ENCODE measurements at places on chromosomes 3 and 15.
A peak's percentile ranks its signal among the peaks of the same experiment; 100 is the strongest.

DNA sequence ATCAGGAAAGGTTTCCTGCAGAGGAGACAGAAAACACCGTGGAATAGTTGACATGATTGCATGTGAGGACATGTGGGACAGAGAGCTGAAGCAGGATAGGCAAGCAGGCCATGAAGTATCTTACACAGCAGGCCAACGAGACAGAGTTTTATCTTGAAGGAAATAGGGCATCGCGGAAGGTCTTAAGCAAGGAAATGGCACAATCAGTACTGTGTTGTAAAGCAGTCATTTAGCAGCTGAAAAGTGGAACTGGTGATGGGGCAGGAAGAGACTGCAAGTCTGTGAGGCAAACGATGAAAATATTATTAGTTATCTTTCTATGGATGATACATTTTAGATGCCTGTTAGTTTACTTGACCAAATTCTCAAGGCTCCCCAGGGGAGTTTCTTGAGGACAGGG is 535.1 kb downstream of the SOX2 start:
- DNase-seq: no peak

- DNase-seq: no peak
These were observed 56.5 kb downstream of the NEK11 start for GRCh38 chr3:131082871-131083863.

DNA sequence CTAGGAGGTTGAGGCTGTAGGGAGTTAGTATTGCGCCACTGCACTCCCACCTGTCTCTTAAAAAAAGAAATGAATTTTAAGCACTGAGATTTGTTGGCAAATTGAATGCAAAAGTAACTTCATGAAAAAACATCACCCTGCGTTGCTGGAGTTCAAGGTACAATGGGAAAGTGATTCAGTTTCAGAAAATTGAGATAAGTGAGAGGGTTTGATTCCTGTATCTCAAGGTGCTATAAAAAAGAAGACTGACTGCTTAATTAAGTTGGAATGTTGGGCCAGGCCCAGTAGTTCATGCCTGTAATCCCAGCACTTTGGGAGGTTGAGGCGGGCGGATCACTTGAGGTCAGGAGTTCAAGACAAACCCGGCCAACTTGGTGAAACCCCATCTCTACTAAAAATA is 39.1 kb downstream of the IQGAP1 start:
- no peak for DNase-seq

DNA sequence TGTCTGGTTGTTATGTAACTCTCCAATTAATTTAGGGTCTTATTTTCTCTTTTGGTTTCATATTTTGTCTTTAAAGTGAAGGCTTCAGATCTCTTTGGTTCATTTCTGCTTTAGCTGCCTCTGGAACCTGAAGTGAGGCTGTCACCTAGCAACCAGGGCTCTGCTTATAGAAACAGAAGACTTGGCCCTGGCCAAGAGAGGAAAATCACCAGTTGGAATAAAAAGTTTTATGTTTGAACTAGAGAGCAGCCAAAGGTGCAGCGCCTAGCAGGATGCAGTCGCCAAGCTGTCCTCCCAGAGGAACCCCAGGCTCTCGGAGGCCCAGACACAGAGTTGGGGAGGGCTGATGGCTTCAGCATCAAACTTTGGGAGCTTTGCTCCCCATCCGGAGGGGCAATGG is 41.1 kb downstream of the LYZL4 start:
- DNase-seq: no peak

DNA sequence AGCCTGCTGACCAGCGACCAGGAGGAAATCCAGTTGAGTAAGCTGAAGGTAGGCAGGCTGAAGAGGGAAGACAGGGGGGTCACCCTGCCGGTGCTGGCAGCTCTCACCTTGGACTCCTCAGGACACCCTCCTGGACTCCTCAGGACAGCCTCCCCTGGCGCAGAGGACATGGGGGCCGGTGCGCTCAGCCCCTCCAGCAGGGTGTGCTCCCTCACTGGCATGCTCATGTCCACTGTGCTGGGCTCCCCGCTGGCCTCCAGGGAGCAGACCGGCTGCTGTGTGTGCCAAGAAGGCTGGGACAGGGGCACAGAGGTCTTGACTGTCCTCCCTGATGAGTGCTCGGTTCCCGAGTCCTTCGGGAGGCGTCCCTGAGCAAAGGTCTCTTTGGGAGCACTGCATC is 183.6 kb downstream of the ATP10A start:
- DNase-seq: no peak

- DNase-seq: no peak
These were observed 38.3 kb downstream of the MYH15 start for GRCh38 chr3:108472001-108472591.

GRCh38 chr15:65156692-65157091 is 23.1 kb upstream of the PDCD7 start:
- DNase-seq: no peak

- no peak for DNase-seq
These were observed 29.4 kb upstream of the WNT5A start for GRCh38 chr3:55516392-55517030.

DNA sequence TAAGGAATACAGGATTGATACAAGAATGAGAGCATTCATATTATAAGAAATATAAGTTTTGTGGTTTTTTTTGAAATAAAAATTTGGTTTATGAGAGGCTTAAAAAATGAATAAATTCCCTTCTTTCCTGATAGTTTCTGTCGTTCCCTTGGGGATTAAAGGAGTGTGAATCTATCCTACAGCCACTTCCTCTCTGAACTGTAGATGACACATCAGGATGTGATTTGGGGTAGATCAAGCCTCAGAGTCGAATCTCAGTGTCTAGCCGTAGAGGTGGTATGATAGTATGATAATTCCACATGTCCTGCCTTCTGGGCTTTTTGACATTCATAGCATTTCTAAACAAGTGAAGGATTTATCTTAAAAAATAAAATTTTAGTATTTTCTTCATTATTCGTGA is 343.1 kb downstream of the LPP start:
- no peak for DNase-seq

GRCh38 chr15:72980661-72981060 is 71.6 kb upstream of the NEO1 start:
- DNase-seq: no peak

GRCh38 chr15:35755237-35755802 is 209.4 kb upstream of the DPH6 start:
- DNase-seq: no peak

DNA sequence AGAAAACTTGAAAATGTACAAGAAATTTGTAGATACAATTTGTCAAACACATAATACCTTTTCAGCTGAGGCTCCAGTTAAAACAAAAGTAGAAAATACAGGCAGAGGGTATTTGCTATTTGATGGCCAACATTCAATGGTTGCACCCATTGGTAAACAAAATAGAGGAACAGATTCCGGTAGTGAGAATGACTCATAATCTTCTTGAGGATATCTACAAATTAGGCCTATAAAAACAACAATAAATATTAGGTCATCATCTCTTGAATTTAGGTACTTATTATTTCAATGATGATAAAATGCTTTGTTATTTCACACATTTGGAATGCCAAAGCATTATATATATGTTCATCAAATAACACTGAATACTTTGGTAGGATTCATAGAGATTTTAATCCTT is 53.4 kb downstream of the DENND4A start:
- no peak for DNase-seq

DNA sequence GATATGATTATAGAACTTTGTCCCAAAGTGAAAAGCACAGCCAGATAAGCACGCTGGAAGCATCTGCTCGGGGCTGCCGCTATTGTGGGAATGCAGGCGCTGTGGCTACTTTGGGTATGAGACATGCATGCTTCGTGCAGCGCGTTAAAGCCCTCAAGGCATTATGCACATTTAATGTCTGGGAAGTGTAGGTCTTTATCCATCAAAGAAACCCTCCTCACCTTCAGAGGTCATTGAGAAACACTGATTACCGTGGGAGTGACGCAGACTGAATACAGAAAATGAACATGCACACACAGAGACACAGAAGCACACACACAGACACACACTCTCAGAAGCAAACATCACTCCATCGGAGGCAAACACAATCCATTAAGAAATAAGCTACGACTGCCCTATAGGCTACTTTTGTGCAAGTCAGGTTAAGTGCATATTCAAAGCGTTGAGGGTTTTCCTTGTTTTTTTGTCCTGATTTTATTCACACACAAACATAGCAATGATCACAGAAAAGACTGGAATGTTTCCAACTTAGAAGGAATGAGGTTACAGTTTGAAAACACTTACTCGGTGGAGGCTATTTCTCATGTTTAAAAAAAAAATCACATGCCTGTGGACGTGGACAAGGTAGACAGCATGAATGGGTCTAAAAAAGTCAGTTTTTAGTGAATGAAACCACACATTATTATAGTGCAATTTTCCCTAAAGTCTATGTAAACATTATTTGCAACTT is 68.5 kb downstream of the PLCH1 start:
- DNase-seq: no peak

DNA sequence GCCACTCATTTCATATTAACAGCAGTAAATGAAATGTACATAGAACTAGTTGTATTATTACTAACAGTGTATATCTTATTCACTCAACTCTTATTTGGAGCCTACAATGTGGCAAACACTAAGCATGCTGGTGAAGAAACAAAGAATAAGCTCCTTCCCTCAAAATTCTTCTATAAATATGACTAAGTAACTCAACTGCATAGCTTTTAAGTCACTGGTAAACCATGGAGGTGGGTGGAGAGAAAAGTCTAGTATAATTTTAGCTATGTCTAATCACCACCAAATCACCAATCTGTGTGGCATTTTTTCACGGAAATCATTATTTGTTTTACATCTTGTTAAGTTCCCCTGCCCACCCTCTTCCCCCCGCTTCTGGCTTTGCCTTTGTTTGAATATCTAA is 17.5 kb downstream of the COPS2 start:
- no peak for DNase-seq

DNA sequence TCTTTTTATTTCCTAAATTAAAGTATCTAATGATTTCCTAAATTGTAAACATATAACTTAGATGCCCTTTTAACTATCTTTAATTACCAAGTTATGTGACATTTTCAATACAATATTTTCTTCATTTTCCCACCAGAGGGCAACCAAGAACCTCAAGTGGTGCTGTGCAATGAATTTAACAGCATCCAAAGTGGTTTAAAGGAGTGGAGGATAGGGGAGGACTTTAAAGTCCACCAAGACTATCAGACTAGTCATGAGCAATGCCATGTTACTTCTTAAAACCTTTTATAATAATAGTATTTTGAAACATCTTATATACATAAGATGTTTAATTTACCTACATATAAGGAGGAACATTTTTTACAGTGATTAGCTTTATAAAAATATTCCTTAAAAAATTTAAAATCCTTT is 74.4 kb downstream of the DLG1 start:
- peak; percentile 16 for DNase-seq

- DNase-seq: no peak
These were observed 19.4 kb downstream of the CA12 start for GRCh38 chr15:63362196-63362595.

DNA sequence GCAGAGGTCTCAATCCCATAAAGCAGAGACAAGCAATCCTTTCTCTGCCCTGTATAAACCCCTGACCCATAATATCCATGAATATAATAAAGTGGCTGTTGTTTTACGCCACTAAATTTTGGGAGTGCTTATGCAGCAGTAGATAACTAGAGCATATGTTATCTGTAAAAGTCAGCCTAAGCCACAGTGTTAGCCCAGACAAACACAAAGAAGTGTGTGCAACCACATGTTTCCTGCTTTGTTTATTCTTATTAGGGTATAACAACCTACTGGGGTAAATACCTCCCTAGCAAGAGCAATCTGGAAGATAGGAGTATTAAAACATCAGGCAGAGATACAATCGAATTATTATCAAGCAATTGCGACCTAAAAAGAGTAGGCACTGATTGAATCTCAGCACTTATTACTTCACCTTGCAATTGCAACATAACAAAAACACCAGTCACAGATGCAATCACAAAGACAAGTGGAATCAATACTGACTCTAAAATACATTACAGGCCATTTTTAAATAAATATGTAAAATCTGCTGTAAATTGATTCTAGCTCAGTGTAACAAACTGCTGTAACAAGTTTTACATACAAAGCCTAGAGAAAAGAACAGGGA is 94.6 kb upstream of the UBE2E2 start:
- no peak for DNase-seq

GRCh38 chr3:10783360-10784351 is 32.4 kb upstream of the SLC6A11 start:
- no peak for DNase-seq

DNA sequence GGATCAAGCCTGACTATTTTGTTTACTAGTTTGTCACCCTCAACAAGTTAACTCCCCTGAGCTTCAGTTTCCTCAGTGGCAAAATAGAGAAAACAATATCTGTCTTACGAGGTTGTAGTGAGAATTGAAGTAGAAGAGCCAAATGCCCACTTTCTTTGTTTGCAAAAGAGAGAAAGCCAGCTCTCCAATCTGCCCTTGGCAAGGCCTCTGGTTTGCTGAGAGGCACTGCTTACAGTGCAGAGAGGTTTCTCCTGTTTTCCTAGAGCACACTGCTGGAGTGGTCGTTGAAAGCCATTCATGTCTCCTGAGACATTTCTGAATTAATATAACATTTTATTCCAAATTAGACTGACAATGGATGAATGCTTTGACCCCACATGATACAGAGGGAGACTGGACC is 260.5 kb upstream of the IGF1R start:
- no peak for DNase-seq

DNA sequence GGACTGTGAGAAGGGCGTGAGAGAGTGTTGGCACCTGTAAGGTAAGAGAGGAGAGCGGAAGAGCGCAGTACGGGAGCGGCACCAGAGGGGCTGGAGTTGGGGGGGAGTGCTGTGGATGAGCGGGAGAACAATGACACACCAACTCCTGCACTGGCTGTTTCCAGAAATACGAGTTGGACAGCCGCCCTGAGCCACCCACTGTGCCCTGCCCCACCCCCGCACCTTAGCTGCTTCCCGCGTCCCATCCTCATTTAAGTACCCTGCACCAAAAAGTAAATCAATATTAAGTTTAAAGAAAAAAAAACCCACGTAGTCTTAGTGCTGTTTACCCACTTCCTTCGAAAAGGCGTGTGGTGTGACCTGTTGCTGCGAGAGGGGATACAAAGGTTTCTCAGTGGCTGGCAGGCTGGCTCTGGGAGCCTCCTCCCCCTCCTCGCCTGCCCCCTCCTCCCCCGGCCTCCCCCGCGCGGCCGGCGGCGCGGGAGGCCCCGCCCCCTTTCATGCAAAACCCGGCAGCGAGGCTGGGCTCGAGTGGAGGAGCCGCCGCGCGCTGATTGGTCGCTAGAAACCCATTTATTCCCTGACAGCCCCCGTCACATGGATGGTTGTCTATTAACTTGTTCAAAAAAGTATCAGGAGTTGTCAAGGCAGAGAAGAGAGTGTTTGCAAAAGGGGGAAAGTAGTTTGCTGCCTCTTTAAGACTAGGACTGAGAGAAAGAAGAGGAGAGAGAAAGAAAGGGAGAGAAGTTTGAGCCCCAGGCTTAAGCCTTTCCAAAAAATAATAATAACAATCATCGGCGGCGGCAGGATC is at the start of gene SOX2:
TSS of gene SOX2 (plus strand) at position 601 of the 811 bp plus-strand sequence. CDS start 436 bp downstream, outside the sequence.
- no peak for DNase-seq
